Brain (organoid and tissue), 16 donors: ENCODE measurements at places on chromosomes 16 and 17. TPM values are rescaled to one million over a fixed set of nuclear protein-coding genes. Genes with fewer than 3 reads are reported as not detected.

The P3H4 gene
- polyA plus RNA-seq = 9.0 TPM

The CHST4 gene
- polyA plus RNA-seq = 0.78 TPM

The EVPLL gene
- not detected for polyA plus RNA-seq

The RNF112 gene
- polyA plus RNA-seq = 14.3 TPM

The KRTAP4-4 gene
- not detected for polyA plus RNA-seq

The ABCA8 gene
- 6.1 TPM for polyA plus RNA-seq

The HASPIN gene
- polyA plus RNA-seq = 5.0 TPM
